Stimulated activated CD4-positive, alpha-beta T cell treated with anti-CD3 and anti-CD28 coated beads, Interleukin-15, amount 100 ng/mL, for 24 hours (primary cell): ENCODE measurements at places on chromosomes 3 and 15.

DNA sequence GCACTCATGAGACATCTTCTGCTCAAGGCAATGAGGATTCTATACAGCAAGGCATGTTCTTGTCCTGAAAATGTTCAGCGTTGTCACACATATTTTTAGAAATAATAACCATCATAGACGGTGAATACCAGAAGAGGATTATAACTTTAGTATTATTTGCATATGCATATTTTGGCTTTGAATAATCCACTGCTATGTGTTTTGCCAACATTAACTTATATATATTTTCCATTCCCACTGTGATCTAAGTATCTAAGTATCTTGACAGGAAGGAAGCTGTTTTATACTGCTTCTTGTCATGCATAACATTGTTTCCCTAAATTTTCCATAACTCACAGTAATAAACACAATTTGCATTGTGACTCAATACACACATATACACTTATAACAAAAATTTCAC is 509.5 kb downstream of the TBL1XR1 start:
- DNase-seq, result no peak

DNA sequence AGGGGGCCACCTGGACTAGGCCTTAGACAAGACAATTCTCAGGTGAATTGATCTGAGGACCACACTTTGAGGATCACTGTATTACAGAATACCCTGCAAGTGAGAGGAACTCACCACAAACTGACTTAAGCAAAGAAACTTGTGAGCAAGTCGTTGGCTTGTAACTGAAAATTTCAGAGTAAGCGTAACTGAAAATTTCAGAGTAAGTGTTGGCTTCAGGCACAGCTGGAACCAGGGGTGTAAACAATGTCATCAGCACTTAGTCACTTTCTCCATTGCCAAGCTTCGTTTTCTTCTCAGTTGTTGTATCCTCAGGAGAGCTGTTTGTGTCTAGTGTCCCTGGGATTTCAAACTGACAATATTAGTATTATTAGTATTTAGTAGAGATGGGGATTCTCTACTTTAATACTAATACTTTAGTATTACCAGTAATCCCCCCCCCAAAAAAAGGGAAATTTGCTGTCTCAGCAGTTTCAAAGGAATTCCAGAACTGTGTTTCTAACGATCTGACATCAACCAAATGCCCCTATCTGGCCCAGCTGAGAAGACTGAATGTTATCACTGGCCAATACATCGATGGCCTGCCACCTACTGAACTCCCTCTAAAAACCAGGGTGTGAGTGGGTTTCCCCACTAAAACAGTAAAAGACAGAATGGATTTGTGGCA is 474.4 kb downstream of the NTRK3 start:
- no peak for DNase-seq

DNA sequence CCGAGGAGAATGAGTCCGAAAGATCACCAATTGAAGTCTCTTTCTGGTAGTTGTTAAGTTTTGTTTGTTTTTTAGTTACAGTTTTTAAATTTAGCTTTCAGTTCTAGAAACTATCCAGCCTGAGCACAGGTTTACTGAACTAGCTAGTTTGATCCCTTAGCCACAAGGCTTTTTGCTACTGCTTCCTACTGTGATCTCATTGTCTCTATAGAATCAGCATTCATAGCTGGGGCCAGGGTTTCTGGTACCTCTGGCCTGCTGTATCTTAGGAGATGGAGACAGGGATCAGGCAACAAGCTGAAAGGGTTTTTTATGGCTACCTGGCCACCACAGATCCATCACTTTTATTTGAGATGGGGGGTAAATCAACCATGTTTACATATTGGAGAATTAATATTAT is 37.0 kb downstream of the GOLM2 start:
- no peak for DNase-seq

GRCh38 chr3:132071043-132071442 is 36.2 kb upstream of the CPNE4 start:
- DNase-seq, result no peak

DNA sequence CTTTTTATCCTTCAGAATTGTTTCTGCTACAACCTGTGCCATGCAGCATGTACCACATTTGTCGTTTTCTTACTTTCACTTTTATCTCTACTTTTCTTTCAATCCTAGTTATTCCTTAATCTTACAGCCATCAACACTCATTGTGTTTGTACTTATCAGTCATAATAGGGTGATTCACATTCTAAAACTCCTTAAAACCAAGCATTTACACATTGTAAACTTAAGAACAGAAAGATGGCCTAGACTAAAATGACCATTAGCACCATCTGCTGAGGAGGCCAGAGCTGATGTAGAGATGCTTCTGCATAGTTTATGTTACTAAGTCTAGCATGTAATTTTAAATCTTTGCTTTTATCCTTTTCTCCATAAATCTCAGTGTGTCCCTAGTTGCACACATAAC is 25.5 kb downstream of the EIF2AK4 start:
- DNase-seq, result no peak

- DNase-seq, result no peak
Measured at GRCh38 chr3:127159543-127159942, 33.4 kb upstream of the PRR23E start.

DNA sequence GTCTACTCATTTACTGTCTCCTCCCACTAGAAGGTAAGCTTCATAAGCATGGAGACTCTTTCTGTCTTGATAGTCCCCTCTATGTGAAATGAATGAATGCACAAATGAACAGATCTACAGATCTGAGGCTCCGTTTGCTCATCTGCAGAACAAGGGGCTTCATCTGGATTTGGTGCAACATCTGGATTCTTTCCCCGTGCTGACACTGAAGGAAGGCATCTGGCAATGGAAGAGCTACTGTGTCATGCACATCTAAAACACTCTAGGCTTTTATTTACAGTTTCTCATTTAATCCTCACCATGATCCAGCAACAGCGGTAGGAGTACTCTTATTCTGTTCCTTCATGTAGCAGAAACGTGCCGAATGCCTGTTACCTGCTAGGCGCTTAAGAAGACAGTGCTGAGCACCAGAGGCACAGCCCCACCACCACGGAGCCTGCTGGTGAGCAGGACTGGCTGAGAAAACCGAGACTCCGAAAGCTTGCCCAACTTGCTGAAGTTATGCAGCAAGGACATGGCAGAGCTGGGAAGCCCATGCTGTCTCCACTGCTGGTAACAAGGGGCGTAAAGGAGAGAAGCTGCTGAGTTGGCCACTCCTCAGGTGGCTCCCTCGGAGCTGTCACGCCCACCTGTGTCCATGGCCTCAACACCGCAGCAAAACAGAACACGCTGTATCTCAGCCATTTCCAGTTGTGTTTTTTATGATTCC is 31.1 kb downstream of the LSM3 start:
- DNase-seq, result no peak

- no peak for DNase-seq
Measured at GRCh38 chr3:134039161-134039862, 9.6 kb upstream of the SLCO2A1 start.

- no peak for DNase-seq
Measured at GRCh38 chr3:38099518-38099917, 37.4 kb downstream of the ACAA1 start.

DNA sequence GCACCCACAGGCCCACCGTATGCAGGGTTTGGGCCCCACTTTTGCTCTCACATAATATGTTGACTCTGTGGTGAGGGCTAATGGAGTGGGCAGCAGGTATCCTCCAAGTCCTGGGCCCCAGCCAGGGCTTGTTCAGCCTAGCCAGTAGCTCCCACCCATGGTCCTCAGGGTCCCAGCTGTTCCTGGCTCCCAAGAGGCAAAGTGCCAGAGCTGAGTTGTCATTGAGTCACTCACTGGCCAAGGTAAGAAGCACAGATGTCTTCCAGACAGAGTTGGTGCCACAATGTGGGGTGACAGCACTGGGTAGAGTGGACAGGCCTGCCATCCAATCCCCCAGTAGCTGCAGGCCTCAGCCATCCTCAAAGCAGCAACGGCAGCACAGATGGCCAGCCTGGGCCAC is 4.3 kb downstream of the SHF start:
- no peak for DNase-seq

GRCh38 chr15:28956491-28956890 is 70.7 kb downstream of the APBA2 start:
- no peak for DNase-seq

GRCh38 chr3:37861620-37862041 is at the start of gene CTDSPL:
CTDSPL (plus strand) TSS chr3:37861880; CDS start chr3:37862200, 320 bp downstream.
- peak; percentile 42 for DNase-seq

DNA sequence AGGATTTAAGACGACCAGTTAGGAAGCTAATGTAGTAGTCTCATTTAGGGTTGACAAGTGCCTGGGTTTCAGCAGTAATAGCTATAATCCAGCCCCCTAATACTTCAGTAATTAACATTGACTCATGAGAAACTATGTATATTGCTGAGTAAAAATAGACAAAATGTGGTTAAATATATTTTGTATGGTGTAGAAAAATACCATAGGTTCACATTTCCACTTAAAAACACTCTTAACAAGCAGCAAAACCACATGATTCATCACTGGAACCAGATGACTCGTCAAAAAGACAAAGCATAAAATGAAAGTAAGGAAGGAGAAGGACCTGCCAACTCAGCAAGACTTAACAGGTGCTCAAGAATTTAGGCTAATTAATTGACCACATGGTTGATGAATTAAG is 288.9 kb downstream of the EFHB start:
- no peak for DNase-seq

GRCh38 chr3:127078626-127079025 is 95.7 kb downstream of the PLXNA1 start:
- no peak for DNase-seq

GRCh38 chr3:36397841-36398240 is 17.5 kb downstream of the STAC start:
- DNase-seq, result no peak

GRCh38 chr15:91231703-91232102 is 131.6 kb downstream of the SV2B start:
- DNase-seq, result no peak

DNA sequence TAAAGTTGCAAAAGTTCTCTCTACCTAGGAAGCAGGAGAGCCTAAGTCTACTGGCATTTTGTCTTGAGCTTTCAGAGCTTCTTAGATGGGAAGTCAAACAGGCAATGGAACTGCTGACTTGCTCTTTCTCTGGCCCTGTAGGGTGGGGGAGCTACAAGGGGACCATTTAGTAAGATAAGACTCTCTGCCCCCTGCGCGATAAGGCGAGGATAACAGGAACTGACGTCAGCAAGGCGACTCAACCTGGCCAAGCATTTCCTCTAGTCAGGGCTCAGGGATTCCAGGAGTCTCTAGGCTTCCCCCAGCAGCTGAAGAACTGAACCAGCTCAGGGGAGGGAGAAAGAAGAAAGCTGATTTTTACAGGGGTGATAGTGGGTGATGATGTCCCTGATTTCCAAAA is 5.8 kb downstream of the RARB start:
- no peak for DNase-seq

DNA sequence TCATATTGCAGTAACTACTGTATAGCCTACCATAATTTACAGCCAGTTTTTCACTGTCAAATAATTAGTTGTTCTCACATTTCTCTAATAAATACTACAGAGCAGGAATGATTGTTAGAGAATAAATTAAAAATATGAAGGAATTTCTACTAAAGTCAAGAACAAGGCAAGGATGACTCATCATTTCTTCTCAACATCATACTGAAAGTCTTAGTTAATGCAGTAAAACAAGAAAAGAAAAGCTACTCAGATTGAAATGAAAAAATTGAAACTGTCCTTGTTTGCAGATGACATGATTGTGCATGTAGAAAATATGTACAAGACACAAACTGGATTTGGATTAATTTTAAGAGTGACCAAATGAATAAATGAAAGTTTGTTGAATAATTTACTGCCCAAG is 608.2 kb downstream of the NSUN3 start:
- DNase-seq, result no peak

DNA sequence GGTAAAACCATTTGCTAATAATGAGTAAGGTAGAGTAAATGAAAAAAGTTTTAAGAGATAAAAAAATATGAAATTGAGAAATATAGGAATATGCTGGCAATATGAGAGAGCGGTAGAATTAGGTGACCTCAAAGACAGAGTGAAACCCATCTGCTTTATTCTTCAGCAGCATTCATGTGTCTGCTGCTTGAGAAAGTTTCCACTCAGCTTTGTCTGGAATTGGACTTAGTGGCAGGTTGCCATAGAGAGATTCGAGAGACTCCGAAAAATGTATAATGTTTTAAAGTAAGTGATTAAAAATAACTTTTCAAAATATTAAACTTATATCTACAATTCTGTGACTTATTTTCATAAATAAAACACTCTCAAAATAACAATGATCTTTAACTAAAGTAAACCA is 5.0 kb downstream of the SUCNR1 start:
- DNase-seq, result no peak

GRCh38 chr15:77507911-77508310 is 87.2 kb downstream of the HMG20A start:
- DNase-seq, result no peak

DNA sequence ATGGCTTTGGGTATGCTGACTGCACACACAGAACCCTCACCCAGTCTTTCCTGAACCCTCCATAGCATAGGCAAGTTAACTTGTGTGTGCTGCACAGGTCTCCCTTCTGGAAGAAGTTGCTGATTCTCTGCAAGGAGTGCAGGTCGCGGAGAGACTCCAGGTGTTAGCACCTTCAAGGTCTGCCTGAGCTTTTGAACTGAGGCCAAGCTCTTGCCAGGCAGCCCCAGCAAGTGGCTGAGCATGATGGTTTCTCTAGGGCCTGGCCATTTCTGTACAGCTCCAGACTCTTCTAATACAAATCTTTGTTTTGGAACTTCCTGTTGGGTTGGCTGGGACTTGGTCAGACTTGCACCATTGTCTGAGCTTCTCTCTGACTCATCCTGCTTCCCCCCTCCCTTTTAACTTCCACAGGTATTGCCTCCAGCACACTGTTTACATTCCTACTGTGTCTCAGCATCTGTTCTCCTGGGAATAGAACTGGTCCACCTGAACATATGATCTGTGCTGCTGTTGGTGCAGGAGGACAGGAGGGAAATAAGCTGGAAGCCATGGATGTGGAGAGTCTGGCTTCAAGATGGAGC is 53.3 kb downstream of the KY start:
- DNase-seq, result no peak

DNA sequence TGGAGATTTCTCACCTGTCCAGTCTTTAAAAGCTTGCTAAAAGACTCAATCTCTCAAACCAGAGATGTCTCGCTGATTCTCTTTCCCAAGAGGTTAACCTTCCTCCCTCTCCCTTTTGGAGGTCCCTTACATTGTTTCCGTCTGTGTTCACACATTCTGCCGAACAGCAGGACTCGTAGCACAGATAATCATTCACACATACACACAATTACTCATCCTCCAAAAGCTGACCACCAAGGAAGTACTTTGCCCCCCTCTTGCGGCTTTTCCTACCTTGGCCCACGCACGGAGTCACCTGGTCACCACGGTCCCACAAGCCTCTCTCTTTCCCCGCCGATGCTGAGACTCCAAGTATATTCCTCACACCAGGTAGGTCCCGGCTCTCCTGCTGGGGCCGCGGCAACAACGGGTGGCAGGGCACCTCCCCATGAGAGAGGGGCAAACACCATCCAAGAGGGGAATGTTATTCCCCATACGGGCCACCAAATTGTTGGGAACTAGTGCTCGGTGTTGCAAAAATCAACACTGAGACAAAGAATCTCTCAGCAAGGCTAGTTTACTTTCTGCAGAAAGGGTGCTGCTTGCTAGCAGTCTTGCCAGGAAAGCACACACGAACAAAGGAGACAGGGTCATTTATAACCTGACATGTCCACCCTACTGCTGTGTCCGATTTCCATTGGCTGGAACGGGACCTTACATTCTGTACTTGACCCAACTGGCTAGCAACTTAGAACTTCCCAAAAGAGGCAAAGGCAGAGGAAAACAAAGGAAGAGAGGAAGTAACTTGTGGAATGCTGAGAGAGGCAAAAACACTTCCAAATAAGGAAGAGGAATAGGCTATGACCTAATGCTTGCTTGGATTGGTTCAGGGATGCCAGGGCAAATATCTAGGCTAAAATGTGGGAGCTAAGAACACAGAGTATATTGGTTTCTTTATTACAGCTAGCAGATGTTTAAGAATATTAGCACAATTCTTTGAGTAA is 102.1 kb upstream of the NECTIN3 start:
- DNase-seq, result no peak
